ACHN (cell line): ENCODE measurements at places on chromosomes 7 and 10.

DNA sequence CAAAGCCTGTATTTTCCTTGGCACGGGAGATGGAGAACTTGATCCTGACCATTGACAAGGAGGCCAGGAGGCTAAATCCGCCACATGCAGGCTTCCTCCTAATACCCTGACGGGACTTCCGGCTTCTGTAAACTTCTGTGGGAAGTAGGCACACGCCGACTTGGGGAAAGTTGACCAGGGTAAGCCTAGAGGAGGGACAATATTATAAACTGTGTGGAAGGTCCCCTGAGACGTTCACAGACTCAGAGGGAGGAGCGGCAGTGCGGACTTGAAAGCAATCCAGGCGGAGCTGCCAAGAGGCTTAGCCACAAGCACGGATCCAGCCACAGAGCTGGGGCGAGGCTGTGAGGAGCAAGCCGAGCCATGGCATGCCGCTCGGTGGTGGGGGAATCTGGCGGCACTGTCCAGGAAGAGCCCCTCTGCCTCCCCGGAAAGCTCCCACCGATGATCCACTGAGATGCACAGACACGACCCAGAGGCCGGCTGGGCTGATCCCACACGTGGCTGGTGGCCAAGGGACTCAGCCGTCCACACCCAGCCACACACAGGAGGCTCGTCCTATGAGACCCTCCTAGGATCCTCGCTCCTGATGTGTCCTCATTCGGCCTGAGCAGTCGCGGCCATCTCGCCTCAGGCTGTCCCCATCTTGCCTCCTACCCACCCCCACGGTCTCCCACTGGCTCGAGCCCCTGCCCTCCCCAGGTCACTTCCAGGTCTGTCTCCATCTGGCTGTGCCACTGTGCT is 40.0 kb upstream of the INSIG1 start:
- DNase-seq, result no peak

- no peak for DNase-seq
Observed at GRCh38 chr7:65454469-65454868, 80.8 kb downstream of the ZNF92 start.

- peak; percentile 41 for DNase-seq
Observed at GRCh38 chr10:45673074-45673648, 589 bp upstream of the ZFAND4 start.

DNA sequence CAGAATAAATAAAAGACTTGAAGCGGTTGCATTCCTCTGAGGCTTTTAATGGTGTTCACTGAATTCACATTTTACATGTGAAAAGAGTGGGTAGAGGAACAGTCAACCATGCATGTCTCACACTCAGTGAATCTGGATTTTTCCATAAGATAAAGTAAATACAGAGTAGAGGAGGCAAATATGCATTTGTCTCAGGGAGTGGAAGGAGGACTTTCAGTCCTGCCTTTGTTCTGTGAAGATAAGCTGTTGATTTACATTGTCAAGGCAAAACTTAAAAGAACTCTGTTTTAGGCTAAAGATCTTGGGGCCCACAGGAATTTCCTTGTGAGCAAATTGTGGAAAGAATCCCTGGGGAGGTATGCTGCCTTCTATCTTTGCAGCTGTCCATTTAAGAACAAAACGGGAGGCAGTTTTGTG is 825.3 kb upstream of the MBL2 start:
- no peak for DNase-seq

DNA sequence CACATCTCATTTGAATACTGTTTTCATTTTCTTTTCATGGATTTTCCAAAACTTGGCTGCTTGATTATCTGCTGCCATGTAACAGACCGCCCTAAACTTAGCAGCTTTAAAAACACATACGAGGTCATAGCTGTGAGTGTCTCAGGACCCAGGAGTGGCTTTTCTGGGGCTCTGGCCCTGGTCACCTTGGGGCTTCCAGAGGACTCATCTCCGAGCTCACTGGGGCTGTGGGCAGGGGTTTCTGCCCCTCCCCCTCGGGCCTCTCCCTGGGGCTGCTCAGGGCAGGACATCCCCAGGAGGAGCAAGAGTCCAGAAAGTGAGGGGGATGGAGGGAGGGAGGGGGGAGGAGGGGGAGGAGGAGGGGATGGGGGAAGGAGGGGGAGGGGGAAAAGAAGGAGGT is 77.0 kb downstream of the NKX6-2 start:
- DNase-seq, result no peak

- peak; percentile 18 for DNase-seq
Observed at GRCh38 chr7:99311702-99312101, 14.0 kb upstream of the ARPC1A start.

DNA sequence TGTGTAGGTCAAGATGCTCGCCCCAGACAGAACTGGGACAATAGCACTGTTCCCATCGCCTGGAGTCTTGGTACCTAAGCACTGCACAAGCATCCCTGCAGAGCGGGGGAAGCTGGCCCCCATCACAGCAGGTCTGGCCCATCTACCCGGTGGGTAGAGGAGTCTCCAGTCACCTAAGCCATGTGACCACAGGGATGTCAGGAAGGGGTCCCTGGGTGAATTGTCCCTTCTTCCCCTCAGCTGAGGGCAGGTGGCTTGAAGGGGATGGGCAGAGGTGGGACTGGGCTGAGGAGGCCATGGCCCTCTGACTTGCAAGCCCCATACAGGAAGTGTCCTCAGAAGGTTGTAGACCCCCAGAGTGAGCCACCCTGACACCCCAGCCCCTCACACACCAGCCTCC is 39.7 kb downstream of the FRMPD2 start:
- DNase-seq, result no peak

DNA sequence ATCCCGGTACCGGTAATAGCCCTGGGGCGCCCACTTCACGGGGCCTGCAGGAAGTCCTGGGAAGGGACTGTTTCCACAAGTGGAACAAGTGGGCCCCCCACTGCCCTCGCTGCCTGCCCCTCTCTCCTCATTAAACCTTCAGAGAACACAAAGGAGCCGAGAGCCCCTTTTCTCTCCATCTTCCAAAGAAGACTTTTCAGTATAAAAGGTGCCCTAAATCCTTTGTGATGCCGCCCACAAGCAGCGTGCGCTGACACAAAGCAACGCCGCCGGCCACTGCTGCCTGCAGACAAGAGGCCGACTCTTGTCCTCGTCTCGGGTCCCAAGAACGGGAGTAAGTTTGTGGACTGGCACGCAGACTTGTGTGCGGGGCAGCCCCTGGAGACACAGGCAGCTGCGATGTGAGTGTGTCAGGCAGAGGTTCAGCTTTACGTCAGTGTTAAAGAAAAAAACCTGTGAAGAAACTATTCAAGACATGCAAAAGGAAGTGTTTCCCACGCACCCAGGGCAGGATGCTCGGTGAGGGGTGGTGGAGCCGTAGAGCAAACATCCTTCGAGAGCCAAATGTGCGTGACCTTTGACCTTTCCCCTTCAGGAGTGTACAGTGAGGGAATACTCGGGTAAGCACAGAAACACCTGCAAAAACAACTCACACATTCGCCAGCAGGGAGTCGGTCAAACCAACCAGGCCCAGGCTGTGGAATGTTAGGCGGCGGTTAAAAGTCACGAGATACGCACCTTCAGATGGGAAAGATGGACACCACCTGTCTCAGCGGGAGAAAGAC is 118.2 kb downstream of the VIPR2 start:
- DNase-seq, result no peak

GRCh38 chr7:19116121-19117090 is 1.0 kb downstream of the TWIST1 start:
- DNase-seq, result no peak

DNA sequence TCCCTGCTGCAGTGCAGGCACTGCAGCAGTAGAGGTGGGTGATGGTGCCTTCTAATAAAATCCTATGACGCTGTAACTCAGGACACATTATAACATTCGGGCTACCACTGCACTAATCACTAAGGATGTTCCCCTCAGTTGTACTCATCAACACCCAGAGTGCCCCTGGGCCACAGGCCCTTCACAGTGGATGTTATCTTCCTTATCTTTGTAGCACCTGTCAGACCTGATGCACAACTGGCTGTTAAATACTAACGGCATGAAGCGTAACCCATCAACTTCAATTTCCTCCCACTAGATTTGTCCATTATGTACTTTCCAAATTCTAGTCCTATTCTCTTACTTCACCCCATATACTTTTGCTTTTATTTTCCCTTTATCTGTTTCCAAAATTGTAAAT is 66.3 kb downstream of the PARD3 start:
- no peak for DNase-seq

DNA sequence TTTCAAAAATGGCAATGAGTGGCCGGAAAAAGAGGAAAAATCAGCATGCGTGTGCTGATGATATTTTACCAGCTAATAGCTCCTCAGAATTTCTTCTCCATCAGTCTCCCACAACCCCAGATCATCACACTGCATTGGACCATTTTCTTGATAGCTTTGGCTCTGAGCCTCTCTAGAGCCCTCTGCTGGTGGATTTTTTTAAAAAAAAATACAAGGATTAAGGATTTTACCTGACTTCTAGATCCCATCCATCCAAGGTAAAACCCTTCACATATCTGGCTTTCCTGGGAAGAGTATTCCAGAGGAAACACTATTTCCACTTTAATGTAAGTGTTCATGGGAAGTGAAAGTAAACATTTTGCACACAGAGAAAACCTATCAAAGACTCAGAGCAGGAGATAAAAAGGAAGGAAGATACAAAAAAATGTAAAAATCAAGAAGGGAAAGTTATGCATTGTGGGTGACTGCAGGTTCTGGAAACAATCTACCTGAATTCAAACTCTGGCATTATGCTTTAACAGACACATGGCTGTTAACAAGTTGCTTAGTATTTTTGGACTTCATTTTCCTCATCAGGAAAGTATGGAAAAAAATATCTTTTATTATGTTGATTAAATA is 380.9 kb downstream of the LRRTM3 start:
- peak; percentile 51 for DNase-seq

- no peak for DNase-seq
Observed at GRCh38 chr10:108771106-108771505, 1152.2 kb downstream of the XPNPEP1 start.

GRCh38 chr10:62587011-62587410 is 212.8 kb downstream of the ZNF365 start:
- no peak for DNase-seq

- DNase-seq, result no peak
Observed at GRCh38 chr10:56181607-56182006, 179.5 kb downstream of the ZWINT start.

DNA sequence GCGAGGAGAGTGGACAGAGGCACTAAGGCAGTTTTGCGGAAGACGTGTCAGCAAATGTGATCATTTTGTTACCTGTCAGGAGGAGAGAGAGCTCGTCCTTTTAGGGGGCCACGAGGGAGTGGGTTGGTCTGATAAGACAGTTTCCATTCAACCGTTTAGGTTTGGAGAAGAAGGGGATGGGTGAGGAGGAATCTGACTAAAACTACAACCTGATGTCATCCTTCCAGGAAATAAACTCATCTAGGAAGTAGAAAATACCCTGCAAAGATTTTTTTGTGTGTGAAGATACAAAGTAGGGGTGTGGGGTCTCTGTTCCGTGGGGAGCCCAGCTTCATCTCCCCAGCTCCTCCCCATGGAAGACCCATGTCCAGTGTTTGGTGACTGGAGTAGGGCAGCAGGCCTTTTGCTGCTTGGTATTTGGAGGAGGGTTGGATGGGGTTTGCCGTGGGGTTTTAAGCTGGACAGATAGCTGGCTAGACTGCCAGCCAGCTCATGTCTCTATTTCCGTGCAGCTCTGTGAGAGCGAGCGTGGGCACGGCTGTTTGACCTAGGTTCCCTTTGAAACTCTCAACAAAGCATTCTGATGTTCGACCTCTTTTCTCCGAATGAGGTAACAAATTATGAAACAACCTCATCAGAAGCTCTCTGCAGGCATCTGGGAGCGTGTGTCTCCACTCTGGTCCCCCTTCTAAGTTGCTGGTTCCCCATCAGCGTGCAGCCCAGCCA is 136.0 kb upstream of the TCF7L2 start:
- DNase-seq, result no peak

DNA sequence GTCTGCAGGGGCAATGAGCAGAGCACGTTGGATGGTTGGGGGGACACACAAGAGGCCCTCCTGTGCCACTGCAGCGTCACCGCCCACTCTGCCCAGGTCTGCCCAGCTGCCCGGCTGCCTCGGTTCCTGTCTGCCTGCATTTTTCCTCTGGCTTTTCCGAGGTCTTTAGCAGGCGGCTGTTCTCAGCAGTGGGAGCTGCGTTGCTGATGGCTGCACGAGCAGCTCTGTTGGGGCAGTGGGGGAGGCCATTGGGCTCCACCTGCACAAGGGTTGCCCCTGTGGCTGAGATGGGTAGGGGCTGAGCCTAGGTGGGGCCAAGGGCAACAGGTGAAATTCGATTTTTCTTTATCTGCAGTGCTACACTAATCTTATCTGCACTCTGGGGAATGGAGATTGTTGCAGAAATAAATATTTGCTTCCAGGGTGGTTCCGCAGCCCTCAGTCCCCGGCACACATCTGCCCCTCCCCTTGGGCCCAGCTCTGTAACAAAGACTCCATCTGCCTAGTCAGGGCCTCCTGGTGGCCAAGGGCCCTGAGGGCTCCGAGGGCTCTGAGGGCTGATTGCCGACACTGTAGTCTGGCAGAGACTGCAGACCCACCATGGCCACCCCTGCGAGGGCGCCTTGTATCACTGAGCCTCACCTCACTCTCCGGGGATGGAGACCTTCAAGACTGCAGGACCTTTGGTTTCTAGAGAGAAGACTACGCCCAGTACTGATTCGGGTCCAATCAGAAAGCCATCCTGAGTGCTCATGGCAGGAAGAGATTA is 141.7 kb upstream of the SHH start:
- no peak for DNase-seq

DNA sequence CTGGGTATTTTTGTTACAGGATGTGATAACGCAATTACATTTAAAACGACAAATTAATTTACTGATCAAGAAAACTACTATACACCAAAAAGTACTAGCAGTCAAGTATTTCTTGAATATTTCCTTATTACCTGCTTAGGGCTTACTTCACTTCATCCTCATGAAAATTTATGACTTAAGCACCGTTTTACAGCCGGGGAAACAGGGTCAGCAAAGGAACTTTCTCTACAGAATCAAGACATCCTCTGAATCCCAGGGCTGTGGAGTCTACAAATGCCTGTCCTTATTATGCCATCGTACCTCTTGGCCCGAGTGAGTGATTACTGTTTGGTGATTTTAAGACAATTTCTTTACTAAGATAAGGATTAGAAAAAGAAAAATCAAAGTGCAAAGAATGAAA is 248.3 kb downstream of the ZMYND11 start:
- no peak for DNase-seq
